ENCODE measurements at places on chromosomes 5 and 9.

DNA sequence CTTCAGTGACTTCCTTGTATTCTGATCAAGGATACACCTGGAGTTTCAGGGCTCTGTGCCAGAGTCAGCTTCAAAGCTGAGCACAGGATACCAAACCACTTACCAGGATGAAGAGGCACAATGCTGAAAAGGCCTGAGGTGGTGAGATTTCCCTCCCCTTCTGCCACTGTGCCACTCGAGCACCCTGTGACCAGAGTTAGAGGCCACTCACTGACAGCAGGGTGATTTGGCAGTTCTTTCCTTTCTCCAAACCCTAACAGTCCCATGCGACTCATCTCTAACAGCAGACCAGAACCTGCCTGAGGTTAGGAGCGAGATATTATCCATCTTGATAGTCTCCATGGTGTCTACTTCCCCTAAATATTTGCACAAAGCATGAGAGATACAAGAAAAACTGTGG lies 1.8 kb downstream of the PLGRKT start:
- DNase-seq = no peak

- DNase-seq = no peak
Observed at GRCh38 chr5:137923856-137924255, 34.6 kb downstream of the PKD2L2 start.

DNA sequence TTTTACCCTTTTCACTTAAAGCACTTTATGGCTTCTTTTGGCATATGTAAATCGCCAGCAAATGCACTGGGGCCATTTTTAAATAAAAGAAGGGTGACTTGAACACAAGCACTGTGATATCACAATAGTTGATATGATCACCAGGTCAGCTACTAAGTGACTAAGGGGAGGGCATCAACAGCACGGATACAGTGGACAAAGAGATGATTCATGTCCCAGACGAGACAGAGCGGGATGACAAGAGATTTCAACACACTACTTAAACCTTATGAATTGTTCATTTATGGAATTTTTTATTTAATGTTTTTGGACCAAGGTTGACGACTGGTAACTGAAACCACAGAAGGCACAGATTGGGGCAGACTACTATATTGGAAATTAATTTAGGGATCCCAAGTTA lies 54.1 kb downstream of the RORB start:
- DNase-seq = no peak

DNA sequence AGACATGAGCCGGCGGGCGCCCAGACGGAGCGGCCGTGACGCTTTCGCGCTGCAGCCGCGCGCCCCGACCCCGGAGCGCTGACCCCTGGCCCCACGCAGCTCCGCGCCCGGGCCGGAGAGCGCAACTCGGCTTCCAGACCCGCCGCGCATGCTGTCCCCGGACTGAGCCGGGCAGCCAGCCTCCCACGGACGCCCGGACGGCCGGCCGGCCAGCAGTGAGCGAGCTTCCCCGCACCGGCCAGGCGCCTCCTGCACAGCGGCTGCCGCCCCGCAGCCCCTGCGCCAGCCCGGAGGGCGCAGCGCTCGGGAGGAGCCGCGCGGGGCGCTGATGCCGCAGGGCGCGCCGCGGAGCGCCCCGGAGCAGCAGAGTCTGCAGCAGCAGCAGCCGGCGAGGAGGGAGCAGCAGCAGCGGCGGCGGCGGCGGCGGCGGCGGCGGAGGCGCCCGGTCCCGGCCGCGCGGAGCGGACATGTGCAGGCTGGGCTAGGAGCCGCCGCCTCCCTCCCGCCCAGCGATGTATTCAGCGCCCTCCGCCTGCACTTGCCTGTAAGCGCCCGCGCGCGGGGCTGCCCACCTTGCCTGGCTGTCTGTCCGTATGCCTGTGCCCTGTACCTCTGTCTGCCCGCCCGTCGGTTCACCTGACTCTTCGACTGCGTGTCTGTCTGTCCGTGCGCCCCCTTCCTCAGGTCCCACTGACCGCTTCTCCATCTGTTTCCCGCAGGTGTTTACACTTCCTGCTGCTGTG lies 412 bp downstream of the FGF18 start:
- peak; percentile 72 for DNase-seq

DNA sequence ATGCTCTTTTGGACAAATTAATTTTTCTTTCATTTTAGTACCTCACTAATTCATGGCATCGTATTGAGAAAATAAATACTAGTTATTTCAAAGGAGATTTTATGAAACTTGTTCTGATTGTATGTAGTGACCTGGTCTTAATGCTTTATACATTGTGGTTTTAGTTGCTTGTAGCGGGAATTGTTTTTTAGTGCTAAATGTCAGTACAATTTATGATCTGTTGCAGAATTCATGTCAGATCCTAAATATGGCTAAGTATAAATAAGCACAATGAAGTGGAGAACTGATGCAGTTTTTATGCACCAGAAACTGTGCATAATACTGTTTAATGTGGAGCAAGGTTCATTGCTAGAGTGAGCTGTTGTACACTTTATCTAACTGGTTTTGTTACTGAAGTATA lies 308.8 kb downstream of the PJA2 start:
- DNase-seq = no peak

DNA sequence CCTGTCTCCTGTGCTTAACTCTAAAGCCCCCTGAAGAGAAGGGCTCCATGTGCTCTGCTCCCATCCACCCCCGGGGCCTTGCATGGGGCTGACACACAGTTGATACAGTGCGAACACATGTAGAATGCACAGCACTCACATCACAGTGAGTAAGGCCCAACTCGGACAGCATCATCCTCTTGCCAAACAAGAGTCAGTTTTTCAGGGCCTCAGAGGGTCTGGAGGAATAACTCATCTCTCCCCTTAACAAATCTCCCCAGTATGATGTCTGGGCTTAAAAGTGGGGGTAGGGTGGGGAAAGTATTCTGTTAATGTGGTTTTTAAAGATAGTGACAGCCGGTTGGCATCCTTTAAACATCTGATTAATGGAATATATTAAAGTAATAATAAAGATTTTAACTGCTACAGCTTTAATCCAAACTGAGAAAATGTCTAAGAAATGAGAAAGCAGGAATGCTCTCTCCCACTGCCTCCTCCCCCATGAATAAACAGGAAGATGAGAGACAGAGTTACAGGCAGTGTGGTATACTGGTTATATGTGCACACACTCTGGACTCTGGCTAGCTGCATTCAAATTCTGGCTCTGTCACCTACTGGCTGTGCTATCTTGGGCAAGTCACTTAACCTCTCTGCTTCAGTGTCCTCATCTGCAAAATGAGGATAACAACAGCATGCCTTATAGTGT lies 22.5 kb downstream of the APBA1 start:
- no peak for DNase-seq

DNA sequence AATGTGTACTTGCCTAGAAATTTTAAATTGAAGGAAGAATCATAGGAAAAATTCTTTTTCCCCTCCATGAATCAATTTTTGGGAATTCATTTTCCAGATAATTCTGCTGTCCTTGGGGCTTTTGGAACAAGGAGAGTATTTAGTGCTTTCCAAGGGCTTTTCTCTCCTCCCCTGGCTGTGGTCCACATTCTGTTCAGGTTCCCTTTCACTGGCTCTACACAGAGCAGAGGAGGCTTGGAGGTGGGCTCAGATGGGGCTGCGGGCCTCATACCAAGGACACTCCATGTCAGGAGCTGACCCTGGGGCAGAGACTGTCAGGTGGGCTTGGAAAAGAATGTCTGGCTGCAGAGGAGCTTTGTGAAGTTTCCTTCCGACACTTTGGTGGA lies 128.1 kb downstream of the GADD45G start:
- no peak for DNase-seq

GRCh38 chr5:67160985-67161384 lies 35.6 kb downstream of the CD180 start:
- DNase-seq = no peak

GRCh38 chr5:175457466-175457865 lies 13.5 kb upstream of the DRD1 start:
- DNase-seq = no peak

- no peak for DNase-seq
Observed at GRCh38 chr5:71699233-71699632, 19.8 kb upstream of the CARTPT start.

- no peak for DNase-seq
Observed at GRCh38 chr9:127783111-127784008, 2.5 kb upstream of the CDK9 start.

- DNase-seq = no peak
Observed at GRCh38 chr5:91206734-91207133, 176.4 kb downstream of the ARRDC3 start.

DNA sequence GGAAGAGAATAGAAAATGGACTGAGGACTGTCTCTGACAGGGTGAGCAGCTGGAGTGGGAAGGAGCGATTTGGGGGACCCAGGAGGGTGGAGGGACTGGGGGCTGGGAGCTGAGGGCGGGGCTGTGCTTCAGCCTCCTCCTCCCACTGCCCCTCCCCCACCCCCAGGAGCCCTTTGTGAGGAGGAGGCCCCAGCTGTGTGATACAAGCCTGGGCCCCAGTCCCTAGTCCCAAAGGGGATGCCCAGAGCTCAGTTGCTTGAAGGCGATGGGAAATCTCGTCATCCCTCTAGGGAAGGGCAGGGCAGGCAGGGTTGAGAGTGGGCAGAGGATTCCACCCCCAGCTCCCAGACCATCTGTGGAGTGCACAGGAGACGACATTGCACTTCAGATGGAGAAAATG lies at the start of gene SPATA31E1:
Gene SPATA31E1, plus strand, starts transcription at position 251 of the 400 bp plus-strand sequence. Its CDS starts 15 bp downstream, at position 266.
- no peak for DNase-seq

DNA sequence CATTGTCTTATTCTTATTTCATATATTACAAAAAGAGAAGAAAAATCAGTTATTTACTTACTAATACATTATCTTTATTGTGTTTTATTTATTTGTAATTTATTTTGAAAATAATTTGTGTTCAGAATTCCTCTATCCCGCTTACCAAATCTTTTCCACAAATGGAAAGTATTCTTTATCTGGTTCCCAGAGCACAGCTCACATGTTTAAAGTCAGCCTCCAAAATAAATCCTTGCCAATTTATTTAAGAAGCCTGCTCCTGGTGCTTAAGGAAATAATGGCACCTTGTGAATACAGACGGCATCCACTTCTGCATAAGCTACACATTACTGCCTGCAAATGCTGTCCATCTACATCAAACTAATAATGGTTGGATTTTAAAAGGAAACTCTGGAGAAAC lies 435.4 kb downstream of the MTRR start:
- DNase-seq = no peak

- DNase-seq = no peak
Observed at GRCh38 chr9:114081441-114082016, 3.4 kb upstream of the AMBP start.

DNA sequence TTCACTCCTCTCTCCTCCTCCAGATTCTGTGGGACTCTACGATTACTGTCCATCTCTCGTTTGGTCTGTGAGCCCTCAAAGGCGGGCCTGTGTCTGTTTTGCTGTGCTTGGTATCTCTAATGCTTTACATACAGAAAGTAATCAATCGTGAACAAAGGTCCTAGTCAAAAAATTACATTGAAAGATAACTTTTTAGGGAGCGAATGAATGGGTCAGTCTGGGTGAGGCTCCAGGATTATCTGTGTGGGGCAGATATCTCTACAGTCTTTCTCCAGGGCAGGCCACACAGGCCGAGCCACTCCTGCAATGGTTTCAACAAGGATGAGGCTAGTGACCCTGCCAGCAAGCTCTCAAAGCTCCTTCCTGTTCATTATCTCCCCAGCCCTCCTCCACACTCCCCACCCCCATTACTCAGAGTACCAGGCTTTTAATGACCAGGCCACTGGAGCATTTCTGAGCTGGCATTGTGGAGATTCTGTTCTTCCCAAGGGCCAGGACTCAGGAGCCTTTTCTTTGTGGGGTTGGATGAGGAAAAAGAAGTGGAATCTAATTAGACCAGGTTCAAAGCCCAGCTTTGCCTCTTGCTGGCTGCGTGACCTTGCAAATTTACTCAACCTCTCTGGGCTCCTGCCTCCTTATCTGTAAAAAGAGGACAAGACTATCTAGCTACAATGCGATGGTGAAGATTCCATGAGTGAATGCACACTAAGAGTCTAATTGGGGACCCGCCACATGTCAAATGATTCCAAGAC lies 10.2 kb downstream of the CORO2A start:
- no peak for DNase-seq

- DNase-seq = no peak
Observed at GRCh38 chr9:118686959-118687358, 682.3 kb downstream of the BRINP1 start.

DNA sequence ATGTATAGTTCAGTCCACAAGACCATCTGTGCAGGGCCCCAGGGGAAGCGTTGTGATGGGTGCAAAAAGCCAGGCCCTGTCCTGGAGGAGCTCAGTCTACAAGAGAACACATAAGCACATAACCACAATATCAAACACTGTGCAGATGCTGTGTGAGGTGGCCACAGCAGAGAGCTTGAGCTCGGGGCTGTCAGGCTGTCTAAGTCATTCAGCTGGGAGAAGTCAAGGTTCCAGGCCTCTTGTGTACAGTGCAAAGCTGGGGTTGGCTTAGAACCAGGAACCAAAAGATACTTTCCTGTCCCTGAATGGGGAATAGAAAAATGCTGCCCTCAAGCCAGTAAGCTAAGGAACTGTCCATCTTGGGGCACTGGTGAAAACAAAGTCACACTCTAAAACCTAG lies 75.0 kb downstream of the PRDM6 start:
- no peak for DNase-seq

All from right kidney (tissue), 9 donors.